NCI-H1105 (cell line): ENCODE measurements at places on chromosomes 2 and 18.

GRCh38 chr2:202848813-202849212, 22.8 kb downstream of the ICA1L start:
- no peak for DNase-seq

GRCh38 chr2:120064664-120065063, 51.8 kb downstream of the EPB41L5 start:
- DNase-seq = no peak

DNA sequence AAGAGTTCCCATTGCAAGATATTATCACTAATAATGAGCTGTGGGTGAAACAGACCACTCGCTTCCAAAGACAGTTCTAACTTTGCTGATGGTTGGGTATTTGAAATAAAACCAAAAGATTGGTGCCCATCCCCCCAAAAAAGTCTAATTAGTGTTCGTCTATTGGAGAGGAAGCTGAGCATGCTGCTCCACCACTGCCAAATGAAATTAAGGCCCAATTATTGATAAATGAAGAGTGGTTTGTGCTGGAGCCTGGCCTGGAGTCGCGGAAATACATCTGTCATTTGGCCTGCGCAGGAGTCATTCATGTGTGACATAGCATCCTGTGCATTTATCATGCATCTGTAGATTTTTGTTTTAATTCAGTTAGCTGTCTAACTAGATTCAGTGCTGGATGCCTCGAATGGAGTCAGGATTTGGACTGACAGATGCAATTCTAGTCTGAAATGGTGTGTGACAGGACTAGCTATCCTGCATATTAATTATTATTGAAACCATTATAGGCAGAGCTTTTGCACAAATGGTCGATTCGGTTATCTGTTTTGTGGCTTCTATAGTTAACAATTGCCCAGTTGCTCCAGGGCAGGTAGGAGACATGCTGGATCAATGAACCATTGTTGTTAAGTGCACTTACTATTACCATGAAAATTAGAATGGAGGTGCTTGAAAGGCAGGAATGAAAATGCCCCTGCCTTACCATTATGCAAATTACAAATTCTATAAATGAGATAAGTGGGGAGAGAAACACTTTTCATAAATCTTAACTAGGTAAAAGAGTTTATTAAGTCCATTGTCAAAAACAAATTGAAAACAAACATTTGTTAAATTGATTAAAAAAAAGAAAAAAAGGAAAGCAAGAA, 450.4 kb upstream of the TCF4 start:
- peak; percentile 82 for DNase-seq

GRCh38 chr2:166651991-166652390, 157.9 kb upstream of the SCN7A start:
- no peak for DNase-seq

DNA sequence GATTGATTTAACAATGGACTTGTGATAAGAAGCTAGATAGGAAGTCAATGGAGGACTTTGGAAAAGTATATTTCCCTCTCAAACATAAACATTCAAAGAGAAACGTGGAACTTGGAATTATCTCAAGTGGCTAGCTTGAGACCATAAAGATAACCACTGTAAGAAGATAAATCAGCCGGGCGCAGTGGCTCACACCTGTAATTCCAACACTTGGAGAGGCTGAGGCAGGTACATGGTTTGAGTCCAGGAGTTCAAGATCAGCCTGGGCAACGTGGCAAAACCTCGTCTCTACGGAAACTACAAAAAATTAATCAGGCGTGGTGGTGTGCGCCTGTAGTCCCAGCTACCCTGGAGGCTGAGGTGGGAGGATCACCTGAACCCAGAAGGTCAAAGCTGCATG, 405.9 kb upstream of the ACVR2A start:
- no peak for DNase-seq

DNA sequence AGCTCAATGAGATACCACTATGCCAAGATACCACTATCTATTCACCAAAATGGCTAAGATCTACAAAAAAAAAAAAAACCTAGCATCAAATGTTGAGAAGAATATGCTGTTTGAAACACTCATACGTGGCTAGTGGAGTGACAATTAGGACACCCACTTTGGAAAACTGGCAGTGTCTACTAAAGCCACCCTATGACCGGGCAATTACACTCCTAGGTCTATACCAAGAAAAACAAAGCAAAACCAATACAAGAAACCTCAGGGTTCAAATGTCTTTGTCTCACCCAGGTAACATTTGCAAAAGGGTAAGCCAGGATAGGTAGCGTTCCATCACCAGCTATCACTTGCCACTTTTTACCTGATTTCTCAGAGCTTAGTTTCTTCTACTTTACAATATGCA, 123.6 kb upstream of the CAB39 start:
- DNase-seq = no peak

GRCh38 chr2:51413726-51414125, 381.8 kb upstream of the NRXN1 start:
- DNase-seq = no peak

DNA sequence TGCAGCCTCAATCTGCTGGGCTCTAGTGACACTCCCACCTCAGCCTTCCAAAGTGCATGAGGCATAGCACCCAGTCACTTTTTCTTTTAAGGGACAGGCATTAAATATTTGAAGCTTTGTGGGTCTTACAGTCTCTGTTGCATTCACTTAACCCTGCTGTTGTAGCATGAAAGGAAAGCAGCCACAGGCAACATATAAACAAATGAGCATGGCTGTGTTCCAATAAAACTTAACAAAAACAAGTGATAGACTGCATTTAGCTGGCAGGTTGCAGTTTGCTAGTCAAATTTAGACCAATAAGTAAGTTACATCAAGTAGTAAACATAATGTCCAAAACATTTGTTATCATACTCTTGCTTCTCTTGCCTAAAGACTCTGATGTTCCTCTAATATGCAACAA, 297.3 kb upstream of the MMADHC start:
- no peak for DNase-seq

DNA sequence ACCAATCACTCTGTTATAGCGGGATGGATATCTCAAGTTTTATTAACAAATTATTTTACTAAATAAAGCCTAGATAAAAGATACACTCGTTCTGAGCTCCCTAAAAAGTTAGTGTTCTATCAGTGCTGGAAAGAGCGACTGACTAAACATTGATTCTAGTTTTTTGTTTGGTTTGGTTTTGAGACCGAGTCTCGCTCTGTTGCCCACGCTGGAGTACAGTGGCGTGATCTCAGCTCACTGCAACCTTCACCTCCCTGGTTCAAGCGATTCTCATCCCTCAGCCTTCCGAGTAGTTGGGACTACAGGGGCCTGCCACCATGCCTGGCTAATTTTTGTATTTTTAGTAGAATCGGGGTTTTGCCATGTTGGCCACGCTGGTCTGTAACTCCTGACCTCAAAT, 73.8 kb upstream of the CDCA7 start:
- DNase-seq = no peak

DNA sequence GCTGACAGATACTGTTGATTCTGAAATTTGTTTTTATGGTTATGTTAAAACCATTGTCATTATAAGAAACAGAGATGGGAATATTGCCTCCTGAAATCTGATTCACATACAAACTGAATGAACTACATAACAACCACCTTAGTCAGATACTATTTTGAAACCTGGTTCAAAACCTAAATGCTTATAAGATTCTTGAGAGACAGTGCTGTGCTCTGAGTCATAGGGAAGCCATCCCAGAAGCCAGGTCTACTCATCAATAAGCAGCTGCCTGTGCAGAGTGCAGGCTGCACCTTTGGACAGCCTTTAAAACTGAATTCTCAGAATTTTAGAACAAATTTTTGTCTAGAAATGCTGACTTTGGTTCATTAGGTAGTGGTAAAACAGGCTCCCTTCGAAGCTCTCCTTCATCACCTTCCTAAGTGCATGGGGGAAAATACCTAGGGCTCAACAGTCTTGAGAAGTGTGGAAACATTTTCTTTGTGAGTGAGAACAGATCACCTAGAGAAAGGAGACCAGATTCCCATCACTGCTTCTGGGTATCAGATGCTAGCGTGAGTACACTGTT, at the start of gene SERPINB7:
TSS of gene SERPINB7 (plus strand) at position 253 of the 565 bp plus-strand sequence. CDS start 6,955 bp downstream, outside the sequence.
- no peak for DNase-seq

GRCh38 chr18:72339976-72340375, 204.2 kb downstream of the CBLN2 start:
- no peak for DNase-seq

- no peak for DNase-seq
Observed at GRCh38 chr2:224009605-224010315, 29.3 kb downstream of the SERPINE2 start.

DNA sequence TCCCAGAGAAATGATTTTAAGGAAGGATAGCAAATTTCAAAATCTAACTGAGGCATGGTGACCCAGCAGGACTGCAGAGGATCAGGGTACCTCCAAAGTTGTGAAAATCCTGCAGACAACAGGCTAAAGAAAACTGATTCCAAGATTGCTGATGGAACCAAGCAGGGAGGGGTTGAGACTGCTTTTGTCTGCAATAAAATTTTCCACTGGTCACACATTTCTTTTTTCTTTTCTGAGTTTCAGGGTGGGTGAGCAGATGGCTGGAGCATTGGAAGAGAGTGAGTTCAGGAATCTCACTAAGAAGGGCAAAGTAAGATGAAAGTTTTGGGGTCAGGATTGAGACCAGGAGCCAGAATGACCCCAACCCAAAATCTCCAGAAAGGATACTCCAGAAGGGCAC, 321.0 kb downstream of the TNS1 start:
- DNase-seq = no peak

DNA sequence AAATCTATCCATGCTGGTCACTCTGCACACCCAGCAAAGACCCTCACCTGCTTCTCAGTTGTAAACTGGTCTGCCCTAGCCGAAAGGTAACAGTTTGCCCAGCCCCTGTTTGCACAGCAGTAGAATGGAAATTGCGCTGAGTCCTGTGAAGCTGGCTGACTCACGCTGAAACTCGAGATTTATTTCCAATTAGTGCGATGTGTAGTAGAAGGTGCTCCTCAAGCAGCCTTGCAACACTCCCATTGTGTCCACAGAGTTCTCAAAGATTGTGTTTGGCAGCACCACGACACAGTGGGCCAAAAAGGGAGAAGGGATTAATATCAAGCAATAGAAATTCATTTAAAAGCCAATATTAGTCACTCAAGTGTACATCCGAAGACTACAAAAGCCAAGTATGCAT, 21.7 kb upstream of the APCDD1 start:
- DNase-seq = no peak

GRCh38 chr2:61460163-61460562, 10.7 kb downstream of the USP34 start:
- no peak for DNase-seq

- DNase-seq = no peak
Observed at GRCh38 chr2:18976168-18976961, 382.1 kb downstream of the OSR1 start.

DNA sequence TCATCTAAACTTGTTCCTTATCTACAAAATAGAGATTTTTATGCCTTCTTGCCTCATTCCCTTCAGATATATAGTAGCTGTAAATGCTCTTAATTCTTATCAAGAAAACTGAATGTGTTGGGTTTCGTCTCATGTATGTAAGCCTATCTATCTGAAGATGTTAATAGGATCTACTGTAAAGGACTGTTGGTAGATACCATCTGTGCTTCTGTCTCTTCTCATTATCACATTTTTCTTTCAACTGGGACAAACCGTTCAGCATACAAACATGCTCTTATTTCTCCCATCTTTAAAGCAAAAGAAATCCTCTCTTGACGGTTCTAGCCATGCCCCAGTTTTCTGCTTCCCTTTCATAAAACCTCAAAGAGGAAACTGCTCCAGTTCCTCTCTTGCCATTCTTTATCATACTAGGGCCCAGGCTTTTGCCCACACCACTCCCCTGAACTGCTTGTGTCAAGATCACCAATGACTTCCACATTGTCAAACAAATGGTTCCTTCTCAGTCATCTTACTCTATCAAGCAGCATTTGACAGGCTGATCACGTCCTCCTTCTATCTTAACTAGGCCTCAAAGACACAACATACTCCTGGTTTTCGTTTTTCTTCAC, 88.7 kb downstream of the ARHGEF33 start:
- DNase-seq = no peak
